DND-41 (cell line): ENCODE measurements at places on chromosomes 1 and 21.

DNA sequence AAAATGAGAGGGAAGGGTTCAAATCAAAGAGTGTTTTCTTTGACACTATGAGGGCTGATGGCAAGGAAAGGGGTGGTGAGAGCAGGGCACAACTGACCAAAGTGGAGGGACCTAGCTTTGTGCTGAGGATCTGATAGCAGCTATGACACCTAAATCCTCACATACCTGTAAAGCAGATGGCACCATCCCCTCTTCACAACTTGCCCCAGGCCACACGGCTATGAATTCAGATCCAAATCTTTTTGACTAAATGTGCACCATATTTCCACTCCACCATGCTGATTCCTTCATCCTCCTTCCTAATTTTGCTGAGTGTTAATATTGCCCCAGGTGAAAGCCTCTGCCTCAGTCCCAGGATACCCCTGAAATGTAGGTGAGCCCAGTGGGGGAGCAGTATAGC, 385.7 kb downstream of the PLPP3 start:
- H3K27me3 ChIP-seq = no peaks in the 10 kb centered on the region
- no peak for DNase-seq
- H3K27ac ChIP-seq = no peak overlapping the region
- no peak overlapping the region for H3K4me3 ChIP-seq
- no peaks in the 10 kb centered on the region for H3K4me1 ChIP-seq
- no peaks in the 10 kb centered on the region for H3K36me3 ChIP-seq

DNA sequence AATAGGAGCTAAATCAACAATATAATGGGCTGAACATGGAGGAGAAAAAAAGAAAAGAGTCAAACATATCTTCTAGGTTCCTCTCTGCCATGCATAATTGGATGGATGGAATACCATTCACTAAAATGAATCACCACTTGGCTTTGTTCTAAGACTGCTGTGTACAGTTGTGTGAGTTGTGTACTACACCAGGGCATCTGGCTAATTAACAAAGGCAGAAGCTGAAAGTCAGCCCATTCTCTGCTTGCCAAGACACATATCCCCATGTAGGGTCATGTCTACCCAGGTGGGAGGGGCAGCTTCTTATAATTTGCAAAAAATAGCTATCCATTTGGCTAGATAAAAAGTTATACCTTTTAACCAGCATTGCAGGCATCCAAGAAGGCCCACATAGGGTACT, 21.0 kb downstream of the JUN start:
- H3K27me3 ChIP-seq = no peaks in the 10 kb centered on the region
- no peaks in the 10 kb centered on the region for H3K36me3 ChIP-seq
- no peak overlapping the region for H3K27ac ChIP-seq
- H3K4me3 ChIP-seq = no peak overlapping the region
- H3K4me1 ChIP-seq = no peaks in the 10 kb centered on the region

DNA sequence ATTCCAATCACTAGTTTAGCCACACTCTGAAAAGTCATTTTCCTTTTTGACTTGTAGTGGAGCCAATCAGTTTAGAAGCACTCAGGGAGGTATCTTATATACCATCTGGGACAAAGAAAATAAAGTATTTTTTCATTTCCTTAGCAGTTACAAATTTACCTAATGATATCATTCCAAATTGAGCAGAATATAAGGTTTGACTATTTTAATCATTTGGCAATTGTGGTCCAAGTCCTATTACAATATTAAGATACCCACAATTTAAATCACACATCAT, 170.6 kb downstream of the LTN1 start:
- no peaks in the 10 kb centered on the region for H3K27me3 ChIP-seq
- DNase-seq = no peak
- H3K4me1 ChIP-seq = no peaks in the 10 kb centered on the region

GRCh38 chr1:159881622-159882526, 18.1 kb downstream of the CFAP45 start:
- no peaks in the 10 kb centered on the region for H3K36me3 ChIP-seq
- no peak overlapping the region for H3K4me3 ChIP-seq
- DNase-seq = peak; percentile 48
- H3K27me3 ChIP-seq = peaks cover 12% of the 10 kb centered on the region
- H3K4me1 ChIP-seq = no peaks in the 10 kb centered on the region

DNA sequence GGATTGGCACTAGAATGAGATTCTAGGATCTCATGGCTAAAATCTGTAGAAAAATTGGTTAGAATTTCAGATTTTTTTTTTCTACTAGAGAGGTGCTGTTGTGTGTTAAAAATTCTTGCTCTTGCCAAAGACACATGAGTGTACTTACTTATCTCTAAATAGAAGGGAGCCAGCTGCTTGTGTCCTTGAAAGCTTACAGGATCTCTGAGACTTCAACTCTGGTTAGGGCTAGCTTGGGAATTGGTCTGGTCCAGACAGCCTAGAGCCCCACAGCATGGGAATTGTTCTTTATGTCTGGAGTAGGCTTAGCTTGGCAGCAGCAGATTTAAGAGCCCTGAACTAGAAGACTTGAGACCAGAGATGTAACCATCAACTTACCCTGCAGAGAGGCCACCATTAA, 37.3 kb downstream of the MACO1 start:
- DNase-seq = no peak
- no peaks in the 10 kb centered on the region for H3K4me1 ChIP-seq
- no peak overlapping the region for H3K27ac ChIP-seq
- no peak overlapping the region for H3K4me3 ChIP-seq

GRCh38 chr1:49046305-49046704, 269.6 kb upstream of the BEND5 start:
- H3K27me3 ChIP-seq = no peaks in the 10 kb centered on the region
- no peak overlapping the region for H3K4me3 ChIP-seq
- H3K36me3 ChIP-seq = no peaks in the 10 kb centered on the region
- H3K27ac ChIP-seq = no peak overlapping the region

- no peaks in the 10 kb centered on the region for H3K27me3 ChIP-seq
- no peak for DNase-seq
- no peaks in the 10 kb centered on the region for H3K36me3 ChIP-seq
Observed at GRCh38 chr1:221187174-221187573, 307.9 kb downstream of the HLX start.
